Activated naive CD8-positive, alpha-beta T cell treated with anti-CD3 and anti-CD28 coated beads, Interleukin-2, amount 10 ng/mL, durations not matched to agents 7 days and 5 days (primary cell): ENCODE measurements at places on chromosomes 5 and 9. TPM values are rescaled to one million over a fixed set of nuclear protein-coding genes. Genes with fewer than 3 reads are reported as not detected.

DNA sequence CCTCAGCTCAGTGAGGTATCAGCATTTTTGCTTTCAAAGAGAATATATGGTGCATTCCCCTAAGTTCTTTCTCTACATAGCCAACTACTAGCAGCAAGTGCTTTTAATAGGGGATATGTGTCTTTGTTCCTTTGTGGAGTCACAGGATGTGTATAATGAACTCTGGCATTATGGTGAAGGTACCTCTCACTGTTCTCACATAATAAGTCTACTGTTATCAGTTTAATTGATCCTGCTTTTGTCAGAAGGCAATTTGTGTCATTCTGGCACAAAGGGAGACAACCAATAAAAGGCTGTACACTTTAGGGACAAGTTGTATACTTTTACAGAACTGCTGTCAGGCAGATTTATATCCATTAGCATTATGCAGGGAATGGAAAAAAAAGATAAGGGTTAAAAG is 531.4 kb upstream of the RIOK2 start:
- H3K27ac ChIP-seq: no peak overlapping the region
- H3K27me3 ChIP-seq: no peaks in the 10 kb centered on the region
- no peaks in the 10 kb centered on the region for H3K36me3 ChIP-seq
- no peak overlapping the region for H3K4me3 ChIP-seq
- no peak for DNase-seq

- H3K36me3 ChIP-seq: no peaks in the 10 kb centered on the region
- peaks cover 8% of the 10 kb centered on the region for H3K27me3 ChIP-seq
- H3K27ac ChIP-seq: no peak overlapping the region
Observed at GRCh38 chr5:35374584-35374983, 144.3 kb upstream of the PRLR start.

DNA sequence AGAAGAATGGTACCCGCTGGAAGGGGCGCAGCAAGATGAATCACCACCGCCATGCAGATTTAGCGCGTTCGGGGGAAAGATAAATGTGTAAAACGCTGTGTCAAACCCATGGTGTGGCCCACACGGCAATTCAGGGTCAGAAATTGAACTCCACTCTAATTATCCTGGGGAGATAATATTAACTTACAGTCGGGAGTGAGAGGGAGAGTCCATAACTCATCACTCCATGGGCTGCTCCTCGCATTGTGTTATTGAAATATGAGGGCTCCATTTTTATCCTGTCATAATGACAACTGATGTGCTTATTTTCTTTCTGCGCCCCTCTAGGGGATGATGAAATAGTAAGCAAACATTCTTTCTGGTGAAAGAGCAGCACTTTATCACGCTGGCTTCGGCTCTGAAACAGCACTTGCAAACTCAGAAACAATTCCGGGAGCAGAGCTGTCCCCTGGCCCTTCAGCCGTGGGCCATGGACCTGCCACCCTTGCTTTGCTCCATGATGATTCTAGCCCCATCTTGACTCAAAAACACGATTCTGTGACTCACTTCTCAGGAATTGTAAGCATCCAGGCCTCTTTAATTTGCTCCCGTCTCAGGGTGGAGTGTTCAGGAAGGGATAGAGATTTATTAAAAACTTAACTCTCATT is 431.6 kb downstream of the IRX1 start:
- no peaks in the 10 kb centered on the region for H3K4me1 ChIP-seq
- H3K36me3 ChIP-seq: no peaks in the 10 kb centered on the region
- no peak overlapping the region for H3K27ac ChIP-seq
- no peak for DNase-seq
- H3K4me3 ChIP-seq: no peak overlapping the region

AGXT2 gene
- not detected for total RNA-seq

EIF4EBP3 gene
- 12.0 TPM for total RNA-seq

SPATA31E1 gene
- total RNA-seq: not detected

DNA sequence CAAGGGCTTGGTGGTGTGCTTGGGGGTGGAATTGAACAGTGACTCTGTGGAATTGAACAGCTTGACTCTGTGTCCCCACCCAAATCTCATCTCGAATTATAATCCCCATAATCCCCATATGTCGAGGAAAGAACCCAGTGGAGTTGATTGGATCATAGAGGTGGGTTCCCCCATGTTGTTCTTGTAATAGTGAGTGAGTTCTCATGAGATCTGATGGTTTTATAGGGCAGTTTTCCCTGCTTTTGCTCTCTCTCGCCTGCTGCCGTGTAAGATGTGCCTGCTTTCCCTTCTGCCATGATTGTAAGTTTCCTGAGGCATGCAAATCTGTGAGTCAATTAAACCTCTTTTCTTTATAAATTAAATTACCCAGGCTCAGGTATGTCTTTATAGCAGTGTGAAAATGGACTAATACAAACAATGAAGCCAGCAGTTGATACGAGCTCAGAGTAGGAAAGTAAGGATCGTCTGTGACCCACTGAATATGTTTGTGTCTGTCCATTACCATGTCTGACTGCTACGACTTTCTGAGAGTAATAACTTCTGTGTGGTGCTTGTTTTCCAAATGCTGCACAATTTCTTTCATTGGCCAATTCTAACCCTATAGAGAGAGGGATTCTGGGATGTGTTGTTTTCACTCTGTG is 17.9 kb upstream of the RICTOR start:
- peaks cover 36% of the 10 kb centered on the region for H3K27me3 ChIP-seq
- H3K4me1 ChIP-seq: no peaks in the 10 kb centered on the region
- no peak for DNase-seq
- no peak overlapping the region for H3K4me3 ChIP-seq
- no peak overlapping the region for H3K27ac ChIP-seq
